IgD-negative memory B cell (primary cell): ENCODE measurements at places on chromosomes 3 and 15. TPM values are rescaled to one million over a fixed set of nuclear protein-coding genes. Genes with fewer than 3 reads are reported as not detected.

The ITGA11 gene
- not detected for polyA plus RNA-seq

The SKIC8 gene
- 70.8 TPM for polyA plus RNA-seq

The CLDN18 gene
- polyA plus RNA-seq: not detected

The CCDC51 gene
- polyA plus RNA-seq: 13.4 TPM

The PLA2G4B gene
- 1.3 TPM for polyA plus RNA-seq

The TMCO5A gene
- polyA plus RNA-seq: not detected

The ITIH4 gene
- polyA plus RNA-seq: not detected

The GABPB1 gene
- 31.4 TPM for polyA plus RNA-seq

The STRIT1 gene
- not detected for polyA plus RNA-seq

The SEMA3B gene
- not detected for polyA plus RNA-seq

The ROBO2 gene
- not detected for polyA plus RNA-seq
